Renal cortical epithelial cell (primary cell): ENCODE measurements at places on chromosomes 12 and 14. TPM values are rescaled to one million over a fixed set of nuclear protein-coding genes. Genes with fewer than 3 reads are reported as not detected.
A peak's percentile ranks its signal among the peaks of the same experiment; 100 is the strongest.

The PKP2 gene
- total RNA-seq, result 9.9 and 10.7 TPM in 2 replicates

The GPRC5D gene
- not detected in 2 replicates for total RNA-seq

The SLC16A7 gene
- total RNA-seq, result 11.5 and 59.0 TPM in 2 replicates

The CATSPERB gene
- total RNA-seq, result 0.17 and 0.60 TPM in 2 replicates

DNA sequence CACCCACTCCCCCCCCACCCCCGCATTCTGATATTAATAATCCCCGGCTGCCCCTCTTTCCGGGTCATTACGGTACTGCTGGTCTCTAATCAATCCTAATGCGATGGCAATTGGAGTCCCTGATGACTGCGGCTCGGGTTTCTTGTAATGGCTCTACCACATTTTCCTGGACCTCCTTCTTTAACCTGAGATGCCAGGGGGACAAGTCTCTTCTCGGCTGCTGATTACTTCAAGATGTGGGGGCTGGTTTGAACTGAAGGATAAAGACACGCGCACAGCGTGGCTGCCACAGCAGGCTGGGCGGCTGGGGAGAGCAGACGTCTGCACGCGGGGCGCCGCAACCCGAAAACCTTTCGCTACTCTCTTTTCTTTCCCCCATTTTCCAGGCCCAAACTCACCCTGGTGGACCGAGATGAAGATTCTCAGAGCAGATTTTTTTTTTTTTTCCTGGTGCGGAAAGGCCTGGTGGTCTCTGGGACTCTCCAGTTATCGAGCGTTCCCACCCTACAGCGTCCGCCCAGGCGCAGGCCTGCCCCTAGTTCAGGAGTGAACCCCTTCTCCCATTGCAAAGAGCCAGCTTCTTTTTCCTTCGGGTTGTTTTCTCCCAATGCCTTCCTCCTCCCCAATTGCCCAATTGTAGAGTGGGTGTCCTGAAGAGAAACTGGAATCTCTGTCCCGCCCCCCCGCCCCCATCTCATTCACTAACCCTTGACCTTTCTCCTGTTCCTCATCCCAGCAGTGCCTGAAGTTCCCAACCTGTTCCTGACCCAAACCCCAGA lies 6.0 kb upstream of the SIX1 start:
- no peak for DNase-seq

DNA sequence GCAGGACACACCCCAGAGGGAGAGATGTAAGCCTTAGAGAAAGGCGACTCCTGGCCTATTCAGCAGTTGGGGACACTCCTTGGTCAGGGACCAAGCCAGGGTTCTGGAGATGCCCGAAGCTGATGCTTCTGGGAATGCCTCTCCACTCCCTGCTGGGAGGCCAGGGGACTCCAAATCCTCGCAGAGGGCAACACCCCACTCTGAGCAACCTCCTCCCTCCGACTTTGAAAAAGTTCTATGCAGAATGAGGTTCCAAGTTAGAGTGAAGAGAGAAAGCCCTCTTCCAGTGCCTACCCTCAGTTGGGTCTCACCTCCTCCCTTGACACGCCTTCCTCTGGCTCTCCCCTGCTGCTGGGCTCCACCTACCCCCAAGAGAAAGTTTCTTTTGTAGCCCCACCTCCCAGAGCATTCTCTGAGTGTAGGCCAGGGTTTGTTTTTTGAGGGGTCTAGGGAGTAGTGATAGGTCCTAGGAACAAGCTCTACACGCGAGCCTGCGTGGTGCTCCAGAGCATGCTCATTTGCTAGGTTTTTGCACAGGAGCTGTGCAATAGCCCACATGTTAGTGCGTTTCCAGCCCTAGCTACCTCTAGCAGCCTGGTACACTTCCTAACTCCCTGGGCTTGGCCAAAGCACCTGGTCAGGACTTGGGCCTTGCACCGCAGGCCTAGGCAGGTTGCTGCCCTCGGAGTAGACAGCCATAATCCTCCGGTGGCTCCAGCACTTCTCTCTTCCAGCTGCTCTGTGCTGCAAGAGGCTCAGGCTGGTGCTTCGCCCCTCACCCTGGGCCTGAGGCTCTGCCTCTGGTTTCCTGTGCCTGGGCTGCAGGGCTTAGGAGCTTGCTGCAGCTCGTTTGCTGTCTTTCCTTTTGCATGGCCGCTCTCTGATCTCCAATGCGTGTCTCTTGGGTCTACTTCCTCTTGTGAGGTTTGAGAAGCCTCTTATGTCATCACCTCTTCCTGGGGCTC lies 590 bp upstream of the CEBPE start:
- DNase-seq, result no peak

GRCh38 chr14:68306265-68306933 lies 486.5 kb downstream of the ZFP36L1 start:
- DNase-seq, result no peak

GRCh38 chr12:81617915-81618314 lies 141.2 kb downstream of the PPFIA2 start:
- DNase-seq, result no peak

- DNase-seq, result no peak
Observed at GRCh38 chr12:116666305-116666673, 71.6 kb downstream of the SPRING1 start.

DNA sequence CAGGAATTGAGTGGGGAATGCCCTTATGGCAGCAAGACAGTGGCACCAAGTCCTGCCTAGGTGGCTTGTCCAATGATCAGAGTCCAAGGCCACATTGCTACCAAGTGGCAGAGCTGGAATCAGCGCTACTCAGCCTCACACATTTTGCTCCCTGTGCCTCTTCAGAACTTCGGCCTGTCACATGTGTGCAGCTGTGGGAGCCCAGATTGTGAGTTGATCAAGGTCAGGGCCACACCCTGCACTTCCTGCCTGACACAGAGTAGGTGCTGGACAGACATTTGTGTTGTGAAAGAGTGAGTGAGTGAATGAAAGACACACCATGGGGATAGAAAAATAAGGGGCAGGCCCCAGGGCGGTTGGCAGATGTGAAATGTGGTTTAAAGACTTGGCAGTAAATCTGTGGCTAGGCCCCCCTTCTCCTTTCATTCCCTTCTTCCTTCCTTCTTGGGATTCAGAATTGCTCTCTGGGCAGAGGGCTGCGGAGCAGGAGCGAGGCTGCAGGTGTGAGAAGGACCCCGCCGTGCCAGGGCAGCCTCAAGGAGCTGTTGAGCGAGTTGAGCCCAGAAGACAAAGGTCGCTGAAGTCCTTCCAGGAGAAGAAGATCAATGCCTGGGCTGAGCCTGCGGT lies 83.5 kb downstream of the SLC25A47 start:
- DNase-seq, result no peak

DNA sequence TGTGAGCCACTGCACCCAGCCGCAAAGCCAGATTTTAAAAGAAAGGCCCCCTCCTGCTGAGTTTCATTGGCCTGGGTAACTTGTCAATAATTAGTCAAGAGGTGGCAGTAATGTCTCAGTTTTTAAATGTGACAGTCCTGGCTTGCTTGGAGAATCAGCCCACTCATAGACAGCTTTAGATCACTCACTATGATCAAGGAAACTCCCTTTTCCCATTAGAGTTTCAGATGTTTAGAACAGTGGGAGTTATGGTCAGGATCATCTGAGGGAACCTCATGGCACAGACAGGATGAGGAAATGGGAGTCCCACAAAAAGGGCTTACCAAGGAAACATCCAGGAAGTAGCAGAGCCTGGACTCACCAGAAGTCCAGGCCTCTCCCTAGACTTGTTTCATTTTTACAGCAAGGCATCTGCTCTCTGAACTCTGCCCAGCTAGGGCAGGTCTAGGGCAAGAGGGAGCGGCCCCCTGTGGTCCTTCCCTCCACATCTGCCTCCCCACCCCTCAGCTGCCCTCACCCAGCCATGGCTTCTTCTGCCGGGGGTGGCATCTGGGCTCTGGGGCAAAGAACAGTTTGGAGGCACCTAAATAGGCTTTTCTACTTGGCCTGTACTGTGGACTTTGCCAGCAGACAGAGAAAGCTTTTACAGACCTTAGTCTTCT lies 11.2 kb downstream of the BCL2L14 start:
- DNase-seq, result peak; percentile 65

- DNase-seq, result no peak
Observed at GRCh38 chr14:44771496-44771895, 190.3 kb downstream of the KLHL28 start.

- DNase-seq, result no peak
Observed at GRCh38 chr12:6947615-6948014, 3.5 kb upstream of the PTPN6 start.
